Upper lobe of right lung (tissue), 1 donor: ENCODE measurements at places on chromosomes 7 and 10. TPM values are rescaled to one million over a fixed set of nuclear protein-coding genes. Genes with fewer than 3 reads are reported as not detected.

The FKBP6 gene
- not detected for total RNA-seq

DNA sequence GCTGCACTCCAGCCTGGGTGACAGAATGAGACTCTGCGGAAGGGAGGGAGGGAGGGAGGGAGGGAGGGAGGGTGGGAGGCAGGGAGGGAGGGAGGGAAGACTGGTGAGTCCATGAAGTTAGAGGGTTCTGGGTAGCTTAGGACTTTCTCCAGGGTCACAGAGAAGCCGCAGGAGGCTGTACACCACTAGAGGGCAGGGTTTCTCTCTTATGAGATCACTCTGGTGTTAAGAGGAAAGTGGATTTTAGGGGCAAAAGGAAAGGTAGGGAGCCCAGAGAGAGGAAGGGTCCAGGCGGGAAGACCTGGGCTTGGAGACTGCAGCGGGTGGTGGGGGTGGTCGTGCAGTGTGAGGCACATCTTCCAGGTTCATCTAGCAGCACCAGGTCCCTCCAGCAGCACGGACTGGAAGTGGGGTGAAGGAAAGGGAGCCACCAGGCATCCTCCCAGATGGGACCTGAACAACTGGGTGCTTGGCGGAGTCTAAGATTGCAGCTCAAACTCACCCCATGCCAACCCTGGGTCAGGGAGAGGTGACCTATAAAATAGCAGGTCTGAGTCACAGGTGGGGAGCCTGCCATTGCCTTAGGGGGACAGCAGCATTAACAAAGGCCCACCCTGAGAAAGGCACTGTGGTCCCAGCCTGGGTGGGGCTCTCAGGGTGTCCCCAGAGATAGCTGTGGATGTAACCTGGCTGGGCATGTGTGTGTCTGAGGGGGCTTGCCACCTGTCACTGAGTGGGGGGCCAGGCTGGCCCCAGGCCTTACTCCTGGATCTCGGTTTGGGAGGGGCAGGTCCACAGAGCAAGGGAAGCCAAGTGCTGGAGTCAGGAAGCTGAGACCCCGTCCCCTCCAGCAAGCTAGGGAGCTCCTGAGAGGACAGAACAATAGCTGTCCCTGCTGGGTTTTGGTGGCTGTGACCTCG is 48.5 kb upstream of the SLC29A3 start:
- no peaks in the 10 kb centered on the region for H3K36me3 ChIP-seq
- H3K4me1 ChIP-seq: peaks cover 10% of the 10 kb centered on the region
- DNase-seq: no peak
- no peak overlapping the region for H3K4me3 ChIP-seq
- no peaks in the 10 kb centered on the region for H3K27me3 ChIP-seq

GRCh38 chr7:149883452-149883861 is 9.7 kb downstream of the ATP6V0E2 start:
- no peaks in the 10 kb centered on the region for H3K36me3 ChIP-seq
- peaks cover 6% of the 10 kb centered on the region for H3K4me1 ChIP-seq
- H3K4me3 ChIP-seq: no peak overlapping the region
- peak; percentile 75 for DNase-seq
- no peaks in the 10 kb centered on the region for H3K27me3 ChIP-seq

GRCh38 chr10:24393201-24393600 is 184.3 kb downstream of the KIAA1217 start:
- no peaks in the 10 kb centered on the region for H3K36me3 ChIP-seq
- no peak overlapping the region for H3K4me3 ChIP-seq
- H3K27me3 ChIP-seq: no peaks in the 10 kb centered on the region
- H3K27ac ChIP-seq: no peak overlapping the region

The RADIL gene
- 7.3 TPM for total RNA-seq

DNA sequence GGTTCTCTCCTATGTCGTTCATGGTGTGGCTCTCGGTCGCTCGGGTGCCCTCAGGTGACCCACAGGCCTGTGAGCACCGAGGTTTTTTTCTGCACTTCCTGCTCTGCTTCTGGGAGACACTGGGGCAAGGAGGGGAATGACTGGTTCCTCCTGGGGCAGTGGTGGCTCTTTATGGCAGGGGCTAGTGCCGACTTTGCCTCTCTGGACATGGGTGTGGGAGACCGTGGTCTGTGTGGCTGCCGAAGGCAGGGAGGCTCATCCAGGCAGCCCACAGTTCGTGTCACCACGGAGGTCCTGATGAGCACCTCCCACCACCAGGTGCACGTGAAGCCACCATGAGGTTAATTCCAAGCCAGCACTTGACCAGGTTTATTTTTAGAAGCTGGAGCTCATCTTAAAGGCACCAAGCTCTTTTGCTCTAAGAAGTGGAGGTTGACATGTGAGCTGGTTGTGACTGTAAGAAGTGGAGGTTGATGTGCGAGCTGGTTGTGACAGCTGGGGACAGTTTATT is 24.7 kb upstream of the DPYSL4 start:
- no peaks in the 10 kb centered on the region for H3K27me3 ChIP-seq
- no peak overlapping the region for H3K27ac ChIP-seq
- no peaks in the 10 kb centered on the region for H3K36me3 ChIP-seq

GRCh38 chr10:63502832-63503231 is 18.4 kb upstream of the REEP3 start:
- H3K4me3 ChIP-seq: no peak overlapping the region
- no peaks in the 10 kb centered on the region for H3K27me3 ChIP-seq
- no peak for DNase-seq
- H3K27ac ChIP-seq: no peak overlapping the region

DNA sequence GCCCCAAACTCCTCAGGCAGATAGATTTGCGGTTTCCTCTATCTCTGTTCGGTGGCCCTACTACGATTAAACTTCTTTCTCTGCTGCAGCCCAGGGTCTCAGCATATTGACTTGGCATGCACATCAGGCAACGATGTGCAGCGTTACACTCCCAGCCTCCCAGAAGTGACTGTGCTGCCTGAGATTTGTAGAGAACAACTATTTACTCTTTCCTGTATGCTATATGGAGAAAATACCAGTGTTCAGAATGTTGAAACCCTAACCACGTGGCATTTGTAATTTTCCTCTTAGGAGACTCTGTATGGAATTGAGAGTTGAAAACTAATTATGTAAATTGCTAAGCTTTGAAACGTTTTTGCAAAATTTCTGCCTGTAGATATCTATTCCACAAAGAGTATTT is 50.9 kb downstream of the GNAI1 start:
- H3K36me3 ChIP-seq: no peaks in the 10 kb centered on the region
- DNase-seq: no peak
- H3K4me1 ChIP-seq: no peaks in the 10 kb centered on the region
- no peak overlapping the region for H3K27ac ChIP-seq
- H3K27me3 ChIP-seq: no peaks in the 10 kb centered on the region
- no peak overlapping the region for H3K4me3 ChIP-seq

DNA sequence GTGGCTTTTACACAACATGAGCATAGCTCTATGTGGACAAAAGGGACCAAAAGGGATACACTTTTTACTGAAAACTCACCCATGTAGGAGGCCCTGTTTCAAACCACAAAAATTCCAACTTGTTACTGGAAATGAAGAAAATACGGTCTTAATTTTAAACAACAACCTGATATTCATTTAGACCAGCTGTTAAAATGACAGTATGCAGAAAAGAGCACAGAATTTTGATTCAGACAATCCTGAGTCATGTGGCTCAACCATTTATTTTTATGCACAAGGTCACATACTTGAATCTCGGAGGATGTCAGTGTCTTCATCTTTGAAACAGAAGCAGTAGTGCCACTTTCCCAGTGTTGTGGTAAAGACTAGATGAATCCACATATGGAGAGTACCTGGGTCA is 426.5 kb upstream of the NFE2L3 start:
- peak overlapping the region; percentile 61 for H3K27ac ChIP-seq
- no peaks in the 10 kb centered on the region for H3K27me3 ChIP-seq
- H3K4me1 ChIP-seq: no peaks in the 10 kb centered on the region
- DNase-seq: no peak
- no peaks in the 10 kb centered on the region for H3K36me3 ChIP-seq

DNA sequence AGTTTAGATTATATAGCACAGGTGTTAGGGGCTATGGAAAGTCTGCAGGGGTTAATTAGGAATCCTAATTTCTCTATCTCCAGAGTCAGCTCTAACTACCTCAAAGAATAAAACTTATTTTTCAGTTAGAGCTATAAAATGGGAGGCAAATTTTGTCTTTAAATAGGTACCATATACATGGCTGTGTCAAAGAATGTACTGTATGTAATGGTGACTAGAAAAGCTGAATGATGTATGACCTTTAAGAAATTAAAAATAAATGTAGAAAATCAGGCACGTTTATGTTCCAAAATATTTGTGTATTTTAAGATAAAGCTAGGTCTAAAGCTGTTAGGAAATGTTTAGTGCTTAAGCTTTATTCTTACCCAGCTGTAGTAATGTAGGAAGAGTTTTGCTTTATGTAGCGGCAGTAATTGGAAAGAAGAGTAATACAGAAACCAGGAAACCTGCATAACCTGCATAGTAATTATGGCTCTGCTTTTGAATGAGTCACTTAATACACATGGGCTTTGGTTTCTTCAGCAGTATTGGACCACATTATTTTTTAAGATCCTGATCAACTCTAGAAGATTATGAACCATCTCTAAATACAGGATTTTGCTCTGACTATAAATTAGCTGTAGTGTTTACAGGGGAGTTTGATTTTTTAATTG is 85.0 kb downstream of the KMT2E start:
- H3K4me3 ChIP-seq: no peak overlapping the region
- H3K36me3 ChIP-seq: peaks cover 86% of the 10 kb centered on the region
- H3K4me1 ChIP-seq: no peaks in the 10 kb centered on the region
- DNase-seq: no peak
- H3K27me3 ChIP-seq: no peaks in the 10 kb centered on the region

GRCh38 chr7:130444751-130445407 is 4.1 kb upstream of the CEP41 start:
- H3K4me1 ChIP-seq: peaks cover 12% of the 10 kb centered on the region
- no peak overlapping the region for H3K27ac ChIP-seq
- H3K4me3 ChIP-seq: no peak overlapping the region
- no peaks in the 10 kb centered on the region for H3K36me3 ChIP-seq

DNA sequence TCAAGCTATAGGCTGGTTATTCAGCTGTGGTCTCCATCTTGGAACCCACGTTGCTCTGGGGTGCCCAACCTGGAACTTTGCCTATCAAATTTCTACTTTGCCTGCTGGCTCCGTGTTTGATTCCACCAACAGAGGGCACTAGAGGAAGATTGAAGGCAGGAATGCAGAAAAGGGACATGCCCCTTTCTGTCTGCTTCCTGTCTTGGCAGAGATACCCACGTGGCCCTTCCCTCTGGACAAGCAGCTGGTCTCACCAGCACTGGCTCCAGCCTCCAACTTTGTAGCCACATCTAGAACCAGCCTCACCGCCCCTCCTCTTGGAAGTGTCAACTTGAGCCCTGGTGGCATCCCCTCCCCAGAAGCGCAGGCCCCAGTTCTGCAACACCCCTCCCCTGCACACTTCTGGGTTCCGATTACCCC is 52.1 kb upstream of the ZNF438 start:
- DNase-seq: no peak
- no peaks in the 10 kb centered on the region for H3K27me3 ChIP-seq
- no peak overlapping the region for H3K4me3 ChIP-seq
- no peaks in the 10 kb centered on the region for H3K36me3 ChIP-seq
- H3K27ac ChIP-seq: no peak overlapping the region
- H3K4me1 ChIP-seq: no peaks in the 10 kb centered on the region

DNA sequence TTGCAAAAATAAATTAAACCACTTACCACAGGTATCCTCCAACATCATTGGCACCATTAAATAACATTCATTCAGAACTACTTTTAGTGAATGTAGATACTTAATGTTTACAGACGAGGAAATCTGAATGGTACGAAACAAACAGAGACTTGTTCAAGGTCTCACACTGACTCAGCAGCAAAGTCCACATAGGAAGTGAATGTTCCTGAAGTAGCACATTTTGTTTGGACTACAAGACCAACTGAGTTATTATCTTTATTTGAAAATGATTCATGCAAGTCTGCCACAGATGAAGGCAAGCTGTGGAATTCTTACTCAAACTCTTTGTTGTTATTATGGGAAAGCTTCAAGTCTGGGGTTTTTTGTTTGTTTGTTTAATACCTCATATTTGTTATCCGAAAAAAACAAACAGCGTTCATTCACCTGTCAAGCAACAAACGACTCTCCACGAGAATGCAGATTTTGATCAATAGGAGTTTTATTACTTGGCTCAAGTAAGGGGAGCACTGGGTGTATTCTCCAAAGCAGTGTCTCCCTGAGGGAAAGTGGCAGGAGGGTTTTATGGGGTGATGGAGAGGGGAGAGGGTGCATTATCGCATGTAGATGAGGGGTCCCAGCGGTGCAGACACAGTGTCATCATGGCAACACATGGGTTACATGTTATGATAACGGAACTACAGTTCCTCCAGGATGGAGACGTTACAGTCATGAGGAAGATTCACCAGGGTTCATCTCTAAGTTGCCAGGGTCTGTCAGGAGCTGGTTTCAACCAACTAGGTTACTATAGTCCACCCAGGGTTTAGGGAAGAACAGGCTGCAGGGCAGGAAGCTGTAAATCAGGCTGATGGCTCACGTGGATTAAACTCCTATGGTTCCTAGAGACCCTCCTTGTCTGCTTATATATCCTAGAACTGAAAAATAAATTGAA is 147.7 kb upstream of the AKR1E2 start:
- peaks cover 7% of the 10 kb centered on the region for H3K4me1 ChIP-seq
- no peaks in the 10 kb centered on the region for H3K27me3 ChIP-seq
- H3K4me3 ChIP-seq: no peak overlapping the region
- peak overlapping the region; percentile 60 for H3K27ac ChIP-seq
- no peak for DNase-seq

DNA sequence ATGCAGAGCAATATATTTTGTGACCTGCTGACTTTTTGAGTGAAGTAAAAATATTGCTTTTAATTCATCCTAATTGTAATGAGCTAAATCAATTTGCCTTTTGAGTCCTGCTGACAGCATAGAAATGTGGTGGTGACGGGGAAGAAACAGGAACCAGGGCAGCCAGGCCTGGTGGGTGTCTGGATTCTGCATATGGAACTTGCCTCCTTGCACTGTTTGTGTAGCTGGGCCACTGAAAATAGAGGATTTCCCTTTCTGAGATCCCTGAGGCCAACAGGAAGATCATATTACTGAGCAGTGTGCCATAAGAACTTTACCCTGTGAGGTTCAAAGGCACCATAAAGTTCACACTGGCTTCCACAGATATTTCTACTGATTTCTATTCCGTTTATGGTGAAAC is 488.4 kb upstream of the AKR1E2 start:
- H3K36me3 ChIP-seq: no peaks in the 10 kb centered on the region
- no peaks in the 10 kb centered on the region for H3K4me1 ChIP-seq
- H3K27ac ChIP-seq: no peak overlapping the region
- H3K27me3 ChIP-seq: no peaks in the 10 kb centered on the region
- no peak overlapping the region for H3K4me3 ChIP-seq

GRCh38 chr10:75395066-75395931 is 6.3 kb downstream of the ZNF503 start:
- peaks cover 11% of the 10 kb centered on the region for H3K27me3 ChIP-seq
- H3K36me3 ChIP-seq: peaks cover 8% of the 10 kb centered on the region
- H3K27ac ChIP-seq: peak overlapping the region; percentile 96
- peaks cover 11% of the 10 kb centered on the region for H3K4me1 ChIP-seq
- H3K4me3 ChIP-seq: peak overlapping the region; percentile 81

DNA sequence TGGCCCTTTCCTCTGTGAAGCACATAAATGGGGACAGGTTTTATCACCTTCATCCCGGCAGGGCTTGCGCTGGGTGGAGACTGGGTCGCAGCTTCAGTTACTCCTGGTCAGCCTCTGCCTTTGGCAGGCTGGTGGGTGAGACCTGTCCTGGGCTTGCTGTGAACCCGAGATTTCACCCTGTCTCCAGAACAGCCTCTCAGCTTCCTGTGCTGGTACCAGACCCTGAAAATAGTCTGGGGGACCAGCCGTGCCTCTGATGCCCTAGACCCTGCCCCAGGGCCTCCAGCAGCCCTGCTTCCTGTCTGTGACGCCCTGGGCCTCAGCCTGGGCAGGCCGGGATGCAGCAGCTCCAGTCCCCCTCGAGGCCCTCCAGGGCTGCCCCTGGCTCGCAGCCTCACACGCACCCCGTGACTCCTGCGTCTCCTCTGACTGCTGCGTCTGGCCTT is 13.2 kb upstream of the PWWP2B start:
- H3K27ac ChIP-seq: no peak overlapping the region
- no peak overlapping the region for H3K4me3 ChIP-seq
- H3K4me1 ChIP-seq: peaks cover 3% of the 10 kb centered on the region
- H3K36me3 ChIP-seq: no peaks in the 10 kb centered on the region
- H3K27me3 ChIP-seq: no peaks in the 10 kb centered on the region
